ENCODE measurements at places on chromosomes 7 and 10. TPM values are rescaled to one million over a fixed set of nuclear protein-coding genes. Genes with fewer than 3 reads are reported as not detected.

- no peak for DNase-seq
Observed at GRCh38 chr7:82234457-82235049, 209.0 kb downstream of the CACNA2D1 start.

DNA sequence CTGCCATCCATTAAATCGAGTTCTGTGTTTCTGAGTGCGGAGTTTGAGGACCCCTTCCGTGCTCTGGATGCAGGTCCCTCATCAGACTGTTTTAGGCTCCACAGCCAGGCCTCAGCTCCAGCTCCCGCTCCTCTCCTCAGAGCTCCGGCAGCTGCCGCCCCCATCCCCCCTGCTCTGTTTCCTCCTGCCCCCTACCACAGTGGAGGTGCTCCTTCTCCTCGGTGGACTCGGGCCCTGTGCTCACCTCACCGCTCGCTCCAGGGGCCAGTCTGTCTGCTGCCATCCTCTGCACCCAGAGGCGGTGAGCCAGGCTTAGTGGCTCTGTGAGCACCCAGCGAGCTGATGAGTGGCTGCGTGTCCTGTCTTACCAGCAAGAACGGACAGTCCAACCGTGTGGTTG lies 21.4 kb upstream of the PRKAR1B start:
- DNase-seq: no peak

DNA sequence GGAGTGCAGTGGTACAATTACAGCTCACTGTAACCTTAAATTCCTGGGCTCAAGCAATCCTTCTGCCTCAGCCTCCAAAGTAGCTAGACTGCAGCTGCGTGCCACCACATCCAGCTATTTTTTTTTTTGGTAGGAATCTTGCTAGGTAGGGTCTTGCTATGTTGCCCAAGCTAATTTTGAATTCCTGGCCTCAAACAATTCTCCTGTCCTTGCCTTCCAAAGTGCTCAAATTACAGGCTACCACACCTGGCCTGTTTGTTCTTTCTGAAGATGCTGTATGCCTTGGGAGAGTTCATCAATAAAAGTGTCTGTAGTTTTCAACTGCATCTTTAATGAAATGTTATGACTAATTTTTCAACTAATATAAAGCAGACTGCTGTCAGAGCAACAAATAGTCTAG lies 452 bp downstream of the SAMD9 start:
- no peak for DNase-seq

- no peak for DNase-seq
Observed at GRCh38 chr10:113273181-113274163, 279.4 kb upstream of the HABP2 start.

The STN1 gene
- total RNA-seq: 27.7 TPM

- no peak for DNase-seq
Observed at GRCh38 chr7:36719083-36719632, 5.1 kb downstream of the AOAH start.

- DNase-seq: no peak
Observed at GRCh38 chr10:31760674-31761081, 168.0 kb downstream of the ARHGAP12 start.

- no peak for DNase-seq
Observed at GRCh38 chr10:29730969-29731368, 96.2 kb upstream of the SVIL start.

The PLEKHS1 gene
- not detected for total RNA-seq

- DNase-seq: no peak
Observed at GRCh38 chr7:135971366-135971725, 5.8 kb downstream of the MTPN start.

GRCh38 chr10:17847585-17848296 lies 38.6 kb downstream of the MRC1 start:
- DNase-seq: no peak

The CALHM3 gene
- total RNA-seq: not detected

The ANKRD61 gene
- not detected for total RNA-seq

DNA sequence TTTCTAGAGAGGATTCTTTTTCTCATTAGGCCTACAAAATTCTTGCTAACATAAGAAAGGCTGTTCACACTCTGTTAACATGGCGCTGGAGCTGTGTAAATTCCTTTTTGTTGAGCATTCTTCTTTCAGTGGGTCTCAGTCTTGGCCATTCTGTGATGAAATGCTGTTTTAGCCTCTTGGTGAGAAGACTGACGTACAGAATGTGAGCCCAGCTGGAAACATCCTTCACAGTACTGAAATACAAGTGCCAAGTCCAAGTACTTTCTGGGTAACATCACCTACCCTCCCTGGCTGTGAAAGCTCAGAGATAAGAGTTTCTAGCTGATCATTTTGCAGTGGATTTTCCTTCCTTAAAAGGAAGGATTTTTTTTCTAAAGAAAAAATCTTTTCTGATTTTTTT lies 231.8 kb downstream of the AHR start:
- no peak for DNase-seq

- peak; percentile 90 for DNase-seq
Observed at GRCh38 chr7:130273933-130274255, 7.2 kb downstream of the CPA2 start.

- DNase-seq: no peak
Observed at GRCh38 chr7:77570330-77571011, 33.4 kb downstream of the PTPN12 start.

DNA sequence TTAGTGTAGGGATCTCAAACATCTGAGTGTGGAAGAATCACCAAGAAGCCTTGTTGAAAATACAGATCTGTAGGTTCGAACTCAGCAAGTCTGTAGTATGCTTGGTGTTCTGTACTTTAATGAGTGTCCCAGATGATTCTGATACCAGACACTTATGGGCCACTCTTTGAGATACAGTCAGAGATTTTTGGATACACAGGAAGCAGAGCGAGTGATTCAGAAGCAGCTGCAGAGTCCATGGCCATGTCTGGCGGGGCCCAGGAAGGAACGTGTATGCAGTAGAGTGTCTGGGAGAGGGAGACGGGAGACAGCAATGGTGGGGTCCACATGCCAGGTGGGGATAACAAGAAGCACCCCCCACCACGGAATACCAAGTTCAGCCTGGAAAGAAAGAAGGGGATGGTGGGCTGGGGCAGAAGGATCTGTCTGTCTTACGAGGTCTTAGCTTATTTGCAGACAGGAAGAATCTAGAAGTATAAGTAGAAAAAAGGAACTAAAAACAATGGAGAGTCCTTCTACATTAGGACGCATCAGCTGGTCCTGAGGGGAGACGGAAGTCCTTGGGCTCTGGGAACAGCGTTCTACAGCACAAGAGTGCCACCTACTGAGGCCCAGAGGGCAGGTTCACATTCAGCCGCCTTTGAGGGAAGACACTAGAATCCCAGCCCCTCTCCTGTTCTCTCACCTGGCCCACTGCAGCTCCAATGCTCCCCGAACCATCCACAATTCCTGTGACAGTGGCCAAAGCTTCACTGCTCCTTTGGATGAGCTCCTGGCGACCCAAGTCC lies 55.4 kb downstream of the SLC37A3 start:
- no peak for DNase-seq

DNA sequence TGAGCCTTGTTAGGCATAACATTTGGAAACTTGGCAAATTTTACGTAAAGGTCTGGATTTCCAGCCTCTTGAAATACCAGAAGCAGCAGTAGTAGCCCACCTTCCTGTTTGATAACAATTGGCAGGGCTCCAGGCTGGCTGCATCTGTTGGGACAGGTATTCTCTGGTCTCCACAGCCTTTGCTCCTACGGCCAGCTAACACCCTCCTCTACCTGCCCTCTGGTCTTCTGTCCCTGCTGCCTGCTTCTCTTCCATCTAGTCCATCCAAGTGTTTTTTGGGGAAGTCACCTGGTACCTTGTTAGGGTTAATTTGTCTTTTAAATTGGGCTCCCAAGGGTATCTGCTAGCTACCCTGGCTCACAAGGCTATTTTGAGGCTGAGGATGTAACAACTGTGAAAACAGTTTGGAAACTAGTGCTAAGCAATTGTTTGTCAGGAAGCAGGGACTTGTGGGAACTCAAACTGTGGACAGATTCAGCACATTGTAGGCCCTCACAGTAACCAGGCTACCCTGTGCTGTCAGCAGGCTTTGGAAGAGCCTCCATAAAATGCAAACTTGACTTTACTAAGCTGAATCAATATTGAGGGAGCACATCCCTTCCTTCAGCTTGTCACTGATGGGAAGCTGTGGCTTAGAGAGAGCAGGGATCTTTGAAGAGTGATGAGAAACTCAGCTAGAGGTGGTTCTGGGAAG lies 8.5 kb downstream of the RPS24 start:
- DNase-seq: no peak

GRCh38 chr7:77867537-77867865 lies 68.9 kb downstream of the PHTF2 start:
- no peak for DNase-seq

DNA sequence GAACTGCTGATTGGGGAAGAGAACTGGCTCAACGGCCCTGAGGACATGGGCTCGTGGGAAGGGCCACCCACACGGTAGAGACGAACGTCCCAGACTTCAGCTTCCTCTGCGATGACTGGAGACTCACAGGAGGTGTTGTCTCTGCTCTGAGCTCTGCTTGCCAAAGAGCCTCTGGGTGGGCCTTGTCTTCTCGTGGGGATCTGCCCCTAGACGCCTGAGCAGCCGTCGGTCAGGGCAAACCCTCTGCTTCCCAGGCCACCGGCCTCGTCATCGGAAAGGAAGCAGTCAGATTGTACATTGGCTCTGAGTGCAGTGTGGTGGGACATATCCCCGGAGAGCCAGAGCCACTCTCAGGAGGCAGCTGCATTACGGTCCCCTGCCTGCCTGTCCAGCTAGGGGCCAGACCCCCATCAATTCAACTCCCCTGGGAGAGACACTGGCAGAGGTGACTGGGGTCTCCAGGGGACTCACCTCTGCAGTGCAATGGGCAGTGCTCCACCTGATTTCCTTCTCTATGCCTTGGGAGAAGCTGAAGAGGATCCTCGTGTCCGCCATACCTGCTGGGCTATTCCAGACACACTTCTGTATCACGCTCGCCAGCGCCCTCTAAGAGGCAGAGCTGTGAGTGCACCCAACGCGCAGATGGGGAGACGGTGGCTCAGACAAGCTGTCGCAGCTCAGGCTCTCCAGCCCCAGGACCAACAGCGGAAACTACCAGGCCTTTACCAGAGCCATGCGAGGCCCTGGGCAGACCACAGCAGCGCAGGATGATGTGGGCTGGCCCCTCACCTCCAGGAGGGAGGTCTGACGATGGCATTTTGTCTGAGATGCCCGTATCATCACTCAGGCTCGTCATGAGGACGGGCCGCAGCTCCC lies 227.4 kb downstream of the TCERG1L start:
- DNase-seq: no peak

GRCh38 chr7:8035647-8036518 lies 67.3 kb downstream of the GLCCI1 start:
- no peak for DNase-seq

- DNase-seq: no peak
Observed at GRCh38 chr7:116464375-116464774, 35.2 kb upstream of the CAV2 start.
